ENCODE measurements at places on chromosomes 16 and 17.

GRCh38 chr16:88393034-88393433 is 10.3 kb downstream of the ZNF469 start:
- DNase-seq: no peak

DNA sequence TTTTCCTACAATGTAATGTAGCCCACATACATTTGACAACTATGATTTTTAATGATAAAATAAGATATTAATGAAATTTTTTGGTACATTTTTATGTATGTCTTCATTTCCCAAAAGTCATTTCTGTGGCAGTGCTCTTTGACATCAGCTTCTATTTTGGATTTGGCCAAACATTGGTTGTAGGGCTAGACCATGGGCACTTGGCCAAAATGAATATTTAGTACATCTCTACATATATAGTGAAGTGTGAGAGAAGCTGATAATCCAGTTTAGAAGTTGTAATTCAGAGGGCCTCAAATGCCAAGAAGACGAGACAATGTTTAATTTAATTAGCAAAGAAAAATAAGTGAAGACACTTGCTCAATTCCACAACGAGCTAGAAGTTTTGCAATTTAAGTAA is 724.9 kb upstream of the SOX9 start:
- no peak for DNase-seq

DNA sequence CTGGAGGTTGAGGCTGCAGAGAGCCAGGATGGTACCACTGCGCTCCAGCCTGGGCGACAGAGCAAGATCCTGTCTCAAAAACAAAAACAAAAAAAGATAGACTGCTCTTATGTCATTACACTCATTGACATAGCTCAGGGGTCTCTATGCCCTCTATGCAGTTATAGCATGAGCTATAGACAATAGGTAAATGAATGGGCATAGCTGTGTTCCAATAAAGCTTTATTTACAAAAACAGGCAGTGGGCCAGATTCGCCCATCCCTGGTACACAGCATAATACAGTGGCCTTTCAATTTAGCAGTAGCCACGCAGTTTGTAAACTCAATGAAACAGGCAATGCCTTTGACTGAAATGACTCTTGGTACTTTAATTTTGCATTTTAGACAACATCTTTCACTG is 51.5 kb downstream of the XYLT1 start:
- no peak for DNase-seq

DNA sequence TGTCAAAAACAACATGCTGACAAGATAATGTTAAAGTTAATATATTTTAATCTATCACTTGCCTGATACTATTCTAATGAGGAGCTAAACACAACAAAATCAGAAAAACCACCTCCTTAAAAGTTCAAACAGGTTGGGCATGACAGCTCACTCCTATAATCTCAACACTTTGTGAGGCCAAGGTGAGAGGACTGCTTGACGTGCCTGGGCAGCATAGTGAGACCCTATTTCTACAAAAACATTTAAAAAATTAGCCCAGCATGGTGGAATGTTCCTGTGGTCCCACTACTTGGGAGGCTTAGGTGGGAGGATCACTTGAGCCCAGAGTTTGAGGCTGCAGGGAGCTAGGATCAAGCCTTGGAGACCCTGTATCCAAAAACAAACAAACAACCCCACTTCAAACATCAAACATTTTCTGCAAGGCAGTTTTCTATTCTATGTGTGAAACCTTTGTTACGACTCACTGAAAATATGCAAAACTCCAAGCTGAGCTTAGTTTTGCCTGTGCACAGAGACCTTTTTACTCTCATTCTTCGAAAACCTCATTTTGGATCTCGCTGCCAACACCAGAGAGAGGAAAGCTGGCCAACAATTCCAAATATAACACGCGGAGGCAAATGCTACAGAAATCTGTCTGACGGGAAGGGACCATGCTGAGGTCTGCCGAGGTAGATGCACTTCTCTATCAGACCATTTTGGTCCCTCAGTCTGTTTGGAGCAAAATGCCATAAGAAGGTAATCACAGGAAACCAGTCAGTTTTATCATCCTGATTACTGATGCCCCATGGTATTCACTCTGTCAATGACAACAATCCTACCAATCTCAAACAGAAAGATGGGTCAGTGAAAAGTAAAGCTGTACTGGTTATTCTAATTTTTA is 6.2 kb downstream of the PHF12 start:
- DNase-seq: no peak

DNA sequence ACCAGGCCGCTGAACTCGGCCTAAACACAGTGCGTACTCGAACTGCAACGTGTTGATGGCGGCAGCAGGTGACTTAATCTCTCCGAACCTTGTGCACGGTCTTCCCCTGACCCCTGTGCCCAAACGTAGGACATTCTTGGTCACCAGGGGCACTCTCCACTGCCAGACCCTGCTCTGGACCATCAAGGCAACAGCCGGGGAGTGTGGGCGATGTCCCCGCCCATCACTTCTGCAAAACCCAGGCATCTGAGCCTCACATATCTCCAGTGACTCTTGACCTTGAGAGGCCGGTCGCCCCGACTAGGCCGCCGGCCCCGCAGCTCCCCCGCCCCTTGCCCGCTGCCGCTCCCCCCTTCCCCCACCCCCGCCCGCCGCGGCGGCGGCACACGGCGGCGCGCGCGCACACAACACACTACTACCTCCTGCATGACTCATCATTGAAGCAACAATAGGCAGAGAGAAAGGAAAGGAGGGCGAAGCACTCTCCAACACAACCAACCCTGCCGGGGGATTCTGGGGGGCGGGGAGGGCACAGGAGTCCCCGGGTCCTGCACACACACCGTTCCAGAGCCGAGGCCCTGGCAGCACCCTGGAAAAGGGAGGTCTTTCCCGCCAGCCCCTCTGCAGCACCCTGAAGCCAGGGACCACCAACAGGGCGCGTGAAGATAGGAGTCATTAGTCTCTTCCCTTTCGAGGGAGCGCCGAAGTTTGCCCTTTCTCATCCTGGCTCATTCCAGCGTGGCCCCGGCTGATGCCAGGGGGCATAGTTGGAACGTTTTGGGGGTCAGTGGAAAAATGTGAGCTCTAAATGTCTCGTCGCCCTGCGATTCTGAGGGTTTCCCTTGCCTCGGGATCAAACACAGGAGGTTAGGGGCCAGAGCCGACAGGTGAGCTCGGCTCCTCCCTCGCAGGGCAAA is 1.9 kb downstream of the MNT start:
- DNase-seq: peak; percentile 24

- no peak for DNase-seq
Measured at GRCh38 chr16:68732741-68733399, 4.2 kb upstream of the CDH1 start.

Data from activated naive CD4-positive, alpha-beta T cell (primary cell).